B cell (primary cell): ENCODE measurements at places on chromosomes 13 and 19. TPM values are rescaled to one million over a fixed set of nuclear protein-coding genes. Genes with fewer than 3 reads are reported as not detected.
A peak's percentile ranks its signal among the peaks of the same experiment; 100 is the strongest.

DNA sequence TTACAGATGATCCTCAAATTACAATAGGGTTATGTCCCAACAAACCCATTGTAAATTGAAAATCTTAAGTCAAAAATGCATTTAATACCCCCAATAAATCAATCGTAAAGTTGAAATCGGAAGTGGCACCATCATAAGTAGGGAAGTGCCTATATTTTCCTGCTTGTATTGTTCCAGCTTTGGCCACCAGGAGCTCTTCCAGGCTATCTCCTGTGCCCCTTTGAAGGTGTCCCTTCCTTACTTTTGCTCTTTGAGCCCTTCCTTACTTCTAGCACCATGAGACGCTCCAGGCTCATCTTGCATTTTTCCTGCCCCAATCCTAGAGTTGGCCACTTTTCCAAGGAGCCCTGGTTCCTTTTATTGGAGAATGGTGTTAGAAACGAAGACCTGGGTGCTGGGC, 163.0 kb upstream of the TSC22D1 start:
- no peak overlapping the region for H3K27ac ChIP-seq
- no peaks in the 10 kb centered on the region for H3K36me3 ChIP-seq
- H3K4me3 ChIP-seq: no peak overlapping the region
- no peaks in the 10 kb centered on the region for H3K27me3 ChIP-seq

DNA sequence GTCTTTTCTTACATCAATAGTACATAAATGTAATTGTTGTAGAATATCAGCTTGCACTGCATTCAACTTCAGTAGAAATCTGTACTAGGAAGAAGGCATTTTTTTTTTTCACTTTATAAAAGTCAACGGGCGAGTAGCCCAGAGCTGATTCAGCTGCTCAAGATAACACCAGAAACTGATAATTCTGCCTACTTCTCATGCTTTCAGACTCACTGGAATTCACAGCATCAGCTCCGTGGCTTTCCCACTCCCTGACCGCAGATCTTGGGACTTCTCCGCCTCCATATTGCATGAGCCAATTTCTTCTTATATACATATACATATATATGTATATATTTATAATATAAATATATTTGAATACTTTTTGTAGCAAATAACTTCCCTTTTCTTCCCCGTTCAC, 263.1 kb upstream of the RXFP2 start:
- no peaks in the 10 kb centered on the region for H3K27me3 ChIP-seq
- no peak overlapping the region for H3K4me3 ChIP-seq

DNA sequence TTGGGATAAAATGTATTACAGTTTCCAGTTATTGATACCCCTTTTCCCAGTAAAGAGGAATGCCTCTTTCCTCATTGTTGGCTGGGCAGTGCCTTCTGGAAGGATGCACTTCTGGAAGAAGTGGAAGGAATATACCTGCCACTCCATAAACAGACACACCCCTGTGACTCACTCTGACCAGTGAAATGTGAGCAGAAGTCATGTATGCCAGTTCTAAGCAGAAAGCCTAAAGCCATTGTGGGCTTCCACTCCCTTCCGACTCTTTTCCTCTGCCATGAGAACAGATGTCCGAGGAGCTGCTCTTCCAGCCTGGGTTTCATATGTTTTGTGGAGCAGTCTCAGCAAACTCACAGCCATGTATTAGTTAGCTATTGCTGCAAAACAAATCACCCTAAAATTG, 166.1 kb upstream of the SERP2 start:
- H3K4me1 ChIP-seq: no peaks in the 10 kb centered on the region
- H3K27me3 ChIP-seq: no peaks in the 10 kb centered on the region
- no peak for DNase-seq
- no peak overlapping the region for H3K4me3 ChIP-seq
- no peaks in the 10 kb centered on the region for H3K36me3 ChIP-seq

DNA sequence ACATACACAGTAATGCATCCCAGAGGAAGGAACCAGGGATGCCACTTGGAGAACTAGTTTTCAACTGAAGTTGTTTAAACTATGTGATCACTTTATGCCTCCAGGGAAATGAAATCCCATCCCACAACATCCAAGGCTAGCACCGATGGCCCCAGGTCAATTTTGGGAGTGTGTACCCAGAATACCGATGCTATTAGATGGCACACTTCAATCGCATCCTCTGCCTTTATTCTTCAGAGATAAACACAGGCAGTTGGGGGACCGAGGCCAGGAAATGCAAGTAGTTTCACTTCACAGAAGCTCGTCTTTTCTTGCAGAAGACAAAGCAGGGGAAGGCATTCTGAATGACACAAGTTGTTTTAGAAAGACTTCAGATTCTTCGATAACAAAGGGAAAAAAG, 13.8 kb downstream of the STK24 start:
- H3K27me3 ChIP-seq: no peaks in the 10 kb centered on the region
- peak overlapping the region; percentile 25 for H3K4me3 ChIP-seq
- no peaks in the 10 kb centered on the region for H3K36me3 ChIP-seq
- peaks cover 67% of the 10 kb centered on the region for H3K4me1 ChIP-seq
- H3K27ac ChIP-seq: peak overlapping the region; percentile 17

- H3K4me3 ChIP-seq: no peak overlapping the region
- DNase-seq: no peak
- H3K4me1 ChIP-seq: peaks cover 97% of the 10 kb centered on the region
- H3K27ac ChIP-seq: peak overlapping the region; percentile 48
- no peaks in the 10 kb centered on the region for H3K36me3 ChIP-seq
- no peaks in the 10 kb centered on the region for H3K27me3 ChIP-seq
Measured at GRCh38 chr13:114144606-114145244, 12.3 kb upstream of the RASA3 start.

GRCh38 chr13:98766697-98767096, 14.2 kb upstream of the SLC15A1 start:
- H3K27me3 ChIP-seq: no peaks in the 10 kb centered on the region
- H3K36me3 ChIP-seq: no peaks in the 10 kb centered on the region
- no peak overlapping the region for H3K27ac ChIP-seq
- H3K4me1 ChIP-seq: no peaks in the 10 kb centered on the region
- no peak for DNase-seq

DNA sequence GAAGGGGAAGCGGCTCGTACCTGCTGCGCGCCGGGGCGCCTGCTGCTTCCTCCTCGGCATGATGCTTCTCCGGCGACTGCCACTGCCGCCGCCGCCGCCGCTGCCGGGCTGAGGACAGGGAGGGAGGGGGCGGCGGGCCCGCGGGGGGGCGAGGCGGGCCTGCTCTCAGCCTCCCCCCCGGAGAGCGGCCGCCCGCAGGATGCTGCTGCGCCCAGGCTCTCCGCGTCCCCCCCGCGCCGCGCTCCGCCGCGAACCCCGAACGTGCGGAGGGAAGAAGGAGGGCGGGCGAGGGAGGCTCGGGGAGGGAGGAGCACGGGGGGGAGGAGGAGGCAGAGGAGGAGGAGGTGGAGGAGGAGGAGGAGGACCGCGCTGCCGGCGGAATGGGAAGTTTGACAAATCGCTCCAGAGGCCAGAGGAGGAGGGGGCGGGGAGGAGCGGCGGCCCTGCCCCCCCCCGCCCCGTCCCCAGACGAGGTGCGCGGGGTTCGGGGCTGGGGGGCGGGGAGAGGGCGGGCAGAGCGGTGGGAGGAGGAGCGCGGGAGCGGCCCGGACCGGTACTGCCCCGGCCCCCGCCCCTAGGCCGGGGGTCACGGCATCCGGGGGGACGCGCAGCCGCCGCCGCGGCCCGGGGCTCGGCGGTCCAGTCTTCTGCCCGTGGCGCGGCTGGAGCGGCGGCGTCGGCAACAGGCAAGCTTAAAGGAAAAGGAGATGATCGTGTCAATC, at the start of gene TSHZ3:
Gene TSHZ3, minus strand, starts transcription at position 277 of the 722 bp plus-strand sequence. Its CDS starts 217 bp downstream, at position 60.
- no peak for DNase-seq
- peaks cover 5% of the 10 kb centered on the region for H3K4me1 ChIP-seq
- no peaks in the 10 kb centered on the region for H3K36me3 ChIP-seq
- no peak within 1 kb of the TSS for H3K27ac ChIP-seq

DNA sequence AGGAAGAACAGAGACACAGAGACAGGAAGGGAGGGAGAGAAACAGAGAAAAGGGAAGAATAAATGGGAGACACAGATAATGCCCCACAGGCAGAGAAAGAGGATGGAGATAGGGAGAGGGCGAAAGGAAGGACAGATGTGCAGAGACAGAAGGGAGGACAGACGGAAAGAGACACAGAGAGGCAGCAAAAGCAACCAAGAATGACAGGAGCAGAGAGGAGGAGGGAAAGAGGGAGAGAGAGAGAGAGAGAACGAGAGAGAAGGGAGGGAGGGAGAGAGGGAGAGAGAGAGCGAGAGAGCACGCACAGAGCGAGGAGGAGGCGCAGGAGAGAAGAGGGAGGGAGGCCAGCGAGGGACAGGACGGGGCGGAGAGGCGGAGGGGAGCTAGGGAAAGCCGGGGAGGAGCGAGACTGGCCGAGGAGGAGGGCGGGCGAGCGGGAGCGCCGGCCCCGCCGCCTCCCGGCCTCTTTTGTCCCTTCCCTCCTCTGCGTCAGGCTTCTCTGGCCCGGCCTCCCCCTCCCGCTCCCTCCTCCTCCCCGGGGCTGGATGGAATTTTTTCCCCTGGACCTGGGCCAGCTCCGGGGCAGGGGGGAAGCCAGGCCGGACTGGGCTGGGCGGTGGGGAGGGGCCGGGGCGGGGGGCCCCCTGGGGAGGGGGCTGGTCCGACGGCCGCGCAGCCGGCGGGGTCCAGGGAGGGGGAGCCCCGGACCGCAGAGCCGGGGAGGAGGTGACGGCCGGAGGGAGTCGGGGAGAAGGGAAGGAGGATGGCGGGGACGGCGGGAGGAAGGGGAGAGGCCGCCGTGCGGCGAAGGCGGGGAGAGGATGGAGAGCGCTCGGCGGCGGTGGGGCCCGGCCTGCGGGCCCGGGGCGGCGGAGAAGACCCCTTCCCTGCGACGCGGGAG, 4.2 kb upstream of the SPACA6 start:
- no peak overlapping the region for H3K27ac ChIP-seq
- H3K4me1 ChIP-seq: peaks cover 15% of the 10 kb centered on the region
- no peaks in the 10 kb centered on the region for H3K36me3 ChIP-seq

- H3K27ac ChIP-seq: no peak overlapping the region
- DNase-seq: no peak
- H3K27me3 ChIP-seq: no peaks in the 10 kb centered on the region
- no peak overlapping the region for H3K4me3 ChIP-seq
- H3K4me1 ChIP-seq: no peaks in the 10 kb centered on the region
- no peaks in the 10 kb centered on the region for H3K36me3 ChIP-seq
Measured at GRCh38 chr19:30791088-30791487, 418.9 kb downstream of the ZNF536 start.

DNA sequence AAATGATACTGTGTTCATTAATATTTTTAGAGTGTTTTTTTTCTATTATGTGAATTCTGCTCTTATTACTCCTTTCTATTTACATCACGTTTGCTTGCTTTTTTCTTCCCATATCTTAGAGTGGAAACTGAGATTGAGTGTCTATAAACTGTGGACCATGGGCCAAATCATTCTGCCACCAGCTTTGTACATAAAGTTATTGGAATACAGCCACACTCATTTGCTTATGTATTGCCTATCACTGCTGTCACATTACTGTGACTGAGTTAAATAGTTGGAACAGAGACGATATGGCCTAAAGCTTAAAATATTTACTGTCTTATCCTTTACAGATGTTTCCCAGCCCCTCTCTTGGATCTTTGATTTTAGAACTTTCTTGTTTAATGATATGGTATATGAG, 260.4 kb downstream of the MAB21L1 start:
- DNase-seq: no peak
- H3K27me3 ChIP-seq: no peaks in the 10 kb centered on the region
- H3K4me1 ChIP-seq: no peaks in the 10 kb centered on the region

DNA sequence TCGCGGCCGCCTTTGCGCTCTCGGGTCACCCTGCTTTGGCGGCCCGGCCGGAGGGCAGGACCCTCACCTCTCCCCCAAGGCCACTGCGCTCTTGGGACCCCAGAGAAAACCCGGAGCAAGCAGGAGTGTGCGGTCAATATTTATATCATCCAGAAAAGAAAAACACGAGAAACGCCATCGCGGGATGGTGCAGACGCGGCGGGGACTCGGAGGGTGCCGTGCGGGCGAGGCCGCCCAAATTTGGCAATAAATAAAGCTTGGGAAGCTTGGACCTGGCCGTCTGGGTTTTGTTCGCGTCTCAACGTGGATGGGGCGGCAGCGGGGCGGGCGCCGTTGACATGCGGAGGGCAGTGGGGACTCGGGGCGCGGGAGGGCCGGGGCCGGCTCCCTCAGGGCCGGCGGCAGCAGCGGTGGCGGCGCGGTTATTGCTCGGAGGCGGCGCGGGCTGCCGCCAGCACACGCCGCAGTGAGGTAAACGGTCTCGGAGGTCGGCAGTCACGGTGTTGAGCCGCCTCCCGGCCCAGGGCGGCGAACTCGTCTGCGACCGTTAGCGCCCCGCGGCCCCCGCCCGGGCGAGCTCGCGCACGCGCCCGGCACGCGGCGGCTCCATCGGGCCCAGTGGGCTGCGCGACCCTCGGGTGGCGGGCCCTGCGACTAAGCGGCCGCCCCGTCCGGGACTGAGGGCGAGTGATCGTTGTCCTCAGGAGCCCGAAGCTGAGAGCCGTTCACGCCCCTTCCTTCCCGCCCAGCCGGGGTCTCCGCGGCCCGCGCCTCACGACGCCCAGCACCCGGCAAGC, 9.4 kb downstream of the CBARP start:
- no peaks in the 10 kb centered on the region for H3K4me1 ChIP-seq
- no peaks in the 10 kb centered on the region for H3K27me3 ChIP-seq
- DNase-seq: no peak
- H3K36me3 ChIP-seq: peaks cover 18% of the 10 kb centered on the region

GRCh38 chr19:5345895-5346386, 5.3 kb upstream of the PTPRS start:
- no peak overlapping the region for H3K27ac ChIP-seq
- no peak overlapping the region for H3K4me3 ChIP-seq
- H3K36me3 ChIP-seq: no peaks in the 10 kb centered on the region
- no peak for DNase-seq
- no peaks in the 10 kb centered on the region for H3K27me3 ChIP-seq

GRCh38 chr13:106570299-106570852, 2.4 kb upstream of the ARGLU1 start:
- peaks cover 33% of the 10 kb centered on the region for H3K4me1 ChIP-seq
- no peak overlapping the region for H3K27ac ChIP-seq
- H3K36me3 ChIP-seq: no peaks in the 10 kb centered on the region
- peak overlapping the region; percentile 28 for H3K4me3 ChIP-seq
- H3K27me3 ChIP-seq: no peaks in the 10 kb centered on the region
- DNase-seq: peak; percentile 82

Gene ZNF492
- total RNA-seq: 0.92 and 1.2 TPM in 2 replicates

Gene OR7D2
- total RNA-seq: 0.07 TPM in 1 of 2 replicates, not detected in the other

Gene PROZ
- total RNA-seq: not detected in 2 replicates

Gene WIZ
- total RNA-seq: 24.8 and 28.9 TPM in 2 replicates

Gene CKM
- total RNA-seq: not detected in 2 replicates

Gene CPB2
- total RNA-seq: not detected in 2 replicates

Gene EBI3
- 11.3 and 15.6 TPM in 2 replicates for total RNA-seq

Gene TRPM4
- total RNA-seq: not detected in 2 replicates
